ENCODE measurements at places on chromosomes 6 and 20.
A peak's percentile ranks its signal among the peaks of the same experiment; 100 is the strongest.

GRCh38 chr6:149484733-149485700 lies at the start of gene ZC3H12D:
Gene ZC3H12D (minus strand): TSS chr6:149485014. CDS start chr6:149474543, 10,471 bp downstream.
- peak; percentile 36 for DNase-seq

DNA sequence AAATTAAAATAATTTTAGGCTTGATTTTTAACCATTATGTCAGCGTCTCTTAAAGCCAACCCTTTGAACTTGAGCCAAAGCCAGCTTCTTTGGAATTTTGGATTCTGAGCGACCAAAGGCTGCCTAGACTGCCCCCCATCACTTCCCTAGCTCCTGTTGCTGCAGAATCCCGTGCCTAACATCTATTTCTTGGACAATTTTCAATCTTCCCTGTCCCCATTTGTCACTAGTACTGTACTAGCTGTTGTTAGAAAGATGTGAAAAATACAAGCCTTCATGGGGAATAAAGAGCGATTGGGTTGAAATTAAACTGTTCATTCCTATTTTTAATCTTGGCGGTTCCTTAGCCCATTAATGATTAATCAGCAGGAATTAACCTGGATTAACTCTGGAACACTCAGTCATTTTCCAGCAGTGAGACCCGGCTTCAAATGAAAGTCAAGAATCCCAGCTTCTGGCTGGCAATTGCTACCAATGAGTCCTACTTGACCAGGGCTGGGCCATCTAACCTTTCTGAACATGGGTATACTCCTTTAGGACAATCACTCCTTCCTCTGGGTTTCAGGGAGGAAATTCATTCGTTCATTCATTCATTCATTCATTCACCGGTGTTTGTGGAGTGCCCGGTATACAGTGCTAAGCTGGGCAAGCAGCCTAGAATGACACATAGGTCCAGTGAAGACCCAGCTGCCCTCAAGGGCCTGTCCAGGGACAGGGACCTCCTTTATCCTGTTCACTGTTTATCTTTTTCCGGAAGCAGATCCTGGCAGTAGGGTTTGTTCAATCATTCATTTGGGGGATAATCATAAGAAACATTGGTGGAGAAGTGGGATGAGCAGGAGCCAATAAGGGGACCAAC lies 1.4 kb upstream of the RRBP1 start:
- no peak for DNase-seq

DNA sequence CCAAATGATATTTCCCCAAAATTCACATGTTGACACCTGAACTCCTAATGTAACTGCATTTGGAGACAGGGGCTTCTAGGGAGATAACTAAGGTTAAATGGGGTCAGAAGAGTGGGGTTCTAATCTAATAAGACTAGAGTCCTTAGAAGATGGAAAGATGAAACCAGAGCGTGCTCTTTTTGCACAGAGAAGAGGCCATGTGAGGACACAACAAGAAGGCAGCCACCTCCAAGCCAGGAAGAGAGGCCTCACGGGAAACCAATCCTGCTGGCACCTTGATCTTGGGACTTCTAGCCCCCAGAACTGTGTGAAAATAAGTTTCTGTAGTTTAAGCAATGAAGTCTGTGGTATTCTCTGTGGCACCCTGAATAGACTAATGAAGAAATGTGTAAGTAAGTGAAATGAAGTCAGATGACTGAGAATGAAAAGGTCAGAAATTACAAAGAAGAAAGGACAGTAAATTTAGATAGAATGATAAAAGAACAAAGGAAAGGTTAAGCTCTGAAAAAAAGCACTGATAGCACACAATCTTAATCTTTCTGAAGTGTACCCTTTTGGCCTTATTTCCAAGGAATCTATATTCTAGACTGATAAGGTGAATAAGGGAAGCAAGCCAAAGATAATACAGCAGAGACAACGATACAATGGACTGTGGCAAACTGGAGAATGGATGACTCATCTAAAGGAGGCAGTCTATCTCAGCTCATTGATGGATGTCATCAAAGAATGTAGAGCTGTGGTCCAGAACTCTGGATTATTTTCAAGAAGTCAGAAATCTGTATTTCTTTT lies 110.4 kb downstream of the MYB start:
- DNase-seq, result no peak

DNA sequence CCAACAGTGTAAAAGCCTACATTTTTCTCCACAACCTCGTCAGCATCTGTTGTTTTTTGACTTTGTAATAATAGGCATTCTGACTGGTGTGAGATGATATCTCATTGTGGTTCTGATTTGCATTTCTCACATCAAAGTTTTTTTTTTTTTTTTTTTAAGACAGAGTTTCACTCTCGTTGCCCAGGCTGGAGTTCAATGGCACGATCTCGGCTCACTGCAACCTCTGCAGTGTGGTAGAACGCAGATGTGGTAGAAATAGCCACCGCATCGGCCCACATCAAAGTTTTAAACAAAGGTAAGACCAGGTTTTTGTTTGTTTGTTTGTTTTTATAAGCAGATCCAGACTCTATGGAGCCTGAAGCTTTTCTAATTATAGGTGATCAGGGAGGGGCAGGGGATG lies 12.7 kb upstream of the PPP1R3G start:
- no peak for DNase-seq

DNA sequence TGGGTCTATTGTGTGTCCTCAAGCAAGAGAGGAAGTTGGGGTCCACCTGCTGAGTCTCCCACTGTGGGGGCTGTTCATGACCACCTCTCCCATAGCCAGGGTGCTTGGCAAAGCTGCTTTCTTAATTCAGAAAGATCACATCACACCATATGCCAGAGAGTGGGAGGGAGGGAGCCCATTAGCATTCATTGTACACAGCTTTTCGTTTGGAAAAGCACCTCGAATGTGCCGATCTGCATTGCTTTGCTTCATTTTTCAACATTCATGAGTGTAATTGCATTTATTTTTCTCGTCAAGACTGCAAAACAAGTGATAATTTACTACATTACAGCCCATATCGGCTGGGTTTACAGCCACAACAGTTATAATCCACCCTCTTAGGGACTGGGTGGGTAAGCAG lies 327.3 kb downstream of the PTPRT start:
- no peak for DNase-seq

DNA sequence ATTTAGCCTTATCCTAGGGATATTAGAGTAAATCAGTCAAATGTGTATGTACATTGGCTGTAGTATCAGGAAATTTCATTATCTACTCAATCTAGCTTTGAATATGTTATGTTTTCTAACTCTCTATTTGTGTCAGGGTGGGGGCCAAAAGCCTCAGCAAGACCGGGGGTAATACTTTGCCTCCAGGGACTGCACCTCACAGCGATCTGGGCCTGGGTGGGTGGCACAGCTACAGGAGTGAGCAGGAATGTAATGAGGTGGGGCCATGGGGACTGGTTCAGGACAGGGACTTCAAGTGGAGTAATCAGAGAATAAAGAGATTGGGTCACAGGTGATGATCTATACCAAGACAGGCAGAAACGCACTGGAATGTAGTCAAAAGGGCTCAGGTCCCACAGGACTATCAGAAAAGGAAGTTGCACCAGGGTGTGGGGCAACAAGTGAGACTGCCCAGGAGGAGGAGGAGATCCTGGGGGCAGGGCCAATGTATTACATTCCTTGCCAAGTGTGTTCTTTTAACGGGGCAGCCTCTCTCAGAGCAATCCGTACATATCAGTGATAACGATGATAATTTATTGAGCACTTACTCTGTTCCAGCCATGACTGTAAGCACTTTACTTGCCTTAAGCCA lies 54.0 kb downstream of the PIGU start:
- DNase-seq, result no peak

GRCh38 chr6:109450801-109451200 lies 4.8 kb downstream of the MICAL1 start:
- no peak for DNase-seq

DNA sequence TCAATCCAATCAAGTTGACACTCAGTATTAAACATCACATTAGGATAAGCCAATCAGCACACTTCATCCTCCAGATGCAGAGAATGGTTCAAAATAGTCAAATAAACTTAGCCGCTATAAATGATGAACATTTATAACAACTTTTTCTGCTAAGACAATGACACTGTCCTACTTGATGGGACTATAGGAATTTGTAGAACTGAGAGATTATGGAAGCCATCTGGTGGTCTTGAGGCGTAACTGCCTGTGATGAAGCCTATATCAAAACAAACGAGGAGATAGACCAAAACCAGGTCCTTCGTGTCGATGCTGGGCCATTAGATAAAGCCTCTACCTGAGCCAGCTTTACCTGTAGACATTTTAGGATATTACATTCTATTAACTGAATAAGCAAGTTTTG lies 631.1 kb downstream of the COL12A1 start:
- DNase-seq, result peak; percentile 18

DNA sequence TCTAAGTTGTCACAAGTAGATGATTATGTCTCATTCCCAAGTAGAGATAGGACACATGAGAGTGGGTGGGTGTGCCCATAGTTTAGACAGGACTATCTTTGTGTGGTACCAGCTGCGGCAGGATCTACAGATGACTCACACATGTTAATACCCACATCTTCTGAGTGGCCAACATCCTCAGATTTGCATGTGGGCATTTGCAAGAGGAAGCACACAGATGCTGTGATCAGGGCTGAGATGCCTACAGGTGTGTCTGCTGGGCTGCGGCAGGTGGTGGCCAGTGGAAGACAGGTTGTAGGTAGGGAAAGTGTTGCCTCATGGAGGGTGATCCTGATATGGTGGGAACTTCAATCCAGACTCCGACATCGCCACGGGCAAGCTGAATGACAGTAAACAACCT lies 50.8 kb downstream of the UTRN start:
- DNase-seq, result peak; percentile 36

GRCh38 chr20:63531686-63532448 lies 5.3 kb downstream of the PTK6 start:
- DNase-seq, result no peak

GRCh38 chr6:81562169-81562568 lies 190.3 kb downstream of the TENT5A start:
- DNase-seq, result peak; percentile 16

GRCh38 chr6:89111933-89112332 lies 5.9 kb downstream of the SRSF12 start:
- DNase-seq, result no peak

DNA sequence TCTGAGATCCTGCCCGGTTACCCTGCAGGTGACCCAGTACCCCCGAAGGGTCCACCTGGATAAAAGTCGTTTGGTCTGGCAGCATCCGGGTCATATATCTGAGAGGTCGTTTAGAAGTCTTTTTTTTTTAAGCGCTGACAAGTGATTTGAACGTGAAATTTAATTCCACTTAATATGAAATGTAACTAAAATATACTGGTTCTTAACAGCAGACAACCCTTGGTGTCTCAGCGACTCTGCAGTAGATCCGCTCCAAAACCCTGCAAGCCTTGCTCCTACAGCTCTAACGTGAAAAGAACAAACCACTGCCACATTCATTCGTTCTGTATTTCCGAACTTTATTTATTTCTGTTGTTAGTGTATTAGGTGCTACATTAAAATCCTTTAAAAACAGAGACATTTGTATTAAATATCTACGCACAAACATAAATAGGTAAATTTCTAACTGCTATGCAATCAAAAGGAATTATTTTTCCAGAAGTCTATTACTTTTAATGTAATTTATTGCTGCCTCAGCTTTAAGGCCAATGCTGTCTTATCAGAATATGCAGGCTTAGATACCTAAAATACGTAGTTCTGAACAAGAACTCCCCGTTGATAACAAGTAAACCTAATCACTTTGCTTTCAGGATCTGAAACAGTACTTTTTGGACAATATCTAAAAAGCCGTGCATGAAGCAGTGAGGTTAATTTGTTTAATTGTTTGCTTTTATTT lies 33.5 kb upstream of the TCF21 start:
- no peak for DNase-seq

GRCh38 chr6:151695156-151695555 lies 112.3 kb upstream of the ESR1 start:
- DNase-seq, result no peak

- no peak for DNase-seq
Measured at GRCh38 chr20:14446446-14446845, 109.0 kb upstream of the FLRT3 start.

DNA sequence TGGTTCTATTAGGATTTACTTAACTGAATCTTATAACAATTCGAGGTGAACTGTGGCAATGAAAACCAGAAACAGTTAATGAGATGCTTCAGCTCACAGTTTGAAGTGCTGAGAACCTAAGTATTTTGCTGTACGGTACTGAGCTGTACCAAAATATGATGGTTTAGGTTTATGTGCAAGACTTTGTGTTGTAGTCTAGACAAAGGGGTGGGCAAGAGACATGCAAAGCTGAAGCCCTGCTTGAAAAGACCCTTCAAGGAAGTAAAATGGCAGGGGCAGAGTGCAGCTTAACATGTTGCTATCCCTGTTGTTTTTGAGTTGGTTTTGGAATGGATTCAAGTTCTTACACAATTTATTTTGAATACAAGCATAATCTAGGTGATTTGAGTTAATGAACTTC lies 54.0 kb downstream of the RNF182 start:
- no peak for DNase-seq

- peak; percentile 35 for DNase-seq
Measured at GRCh38 chr6:69936674-69937363, 70.5 kb downstream of the COL19A1 start.

DNA sequence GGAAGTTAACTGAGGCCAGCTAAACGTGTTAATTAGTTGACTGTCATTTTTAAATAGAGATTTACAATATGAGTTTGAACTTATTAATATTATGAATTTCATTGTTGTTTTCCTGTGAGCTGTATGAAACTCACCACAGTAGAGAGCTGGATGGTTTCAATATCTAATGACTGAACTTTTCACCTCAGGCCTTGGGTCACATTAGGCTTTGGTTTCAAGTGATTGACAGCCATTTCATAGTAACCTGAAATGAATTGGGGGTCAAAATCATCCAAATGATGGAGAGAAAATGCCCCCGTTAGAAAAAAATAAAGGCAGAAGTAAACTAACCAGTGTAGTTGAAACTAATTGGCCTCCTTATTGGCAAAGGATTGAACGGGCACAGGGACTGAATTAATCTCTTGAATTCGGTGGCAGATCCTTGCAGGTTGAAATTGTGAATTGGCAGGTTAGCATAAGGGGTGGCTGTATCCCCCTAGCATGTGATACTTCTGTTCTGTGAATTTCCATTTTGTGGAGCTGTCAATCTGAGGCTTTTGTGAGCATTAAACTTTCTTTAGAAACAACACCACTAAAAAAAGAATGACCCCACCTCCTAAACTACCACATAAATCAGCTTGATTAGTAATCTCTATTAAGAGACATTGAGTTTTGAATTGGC lies 155.1 kb upstream of the MMS22L start:
- no peak for DNase-seq

- DNase-seq, result no peak
Measured at GRCh38 chr6:3330199-3330598, 71.5 kb downstream of the PSMG4 start.

DNA sequence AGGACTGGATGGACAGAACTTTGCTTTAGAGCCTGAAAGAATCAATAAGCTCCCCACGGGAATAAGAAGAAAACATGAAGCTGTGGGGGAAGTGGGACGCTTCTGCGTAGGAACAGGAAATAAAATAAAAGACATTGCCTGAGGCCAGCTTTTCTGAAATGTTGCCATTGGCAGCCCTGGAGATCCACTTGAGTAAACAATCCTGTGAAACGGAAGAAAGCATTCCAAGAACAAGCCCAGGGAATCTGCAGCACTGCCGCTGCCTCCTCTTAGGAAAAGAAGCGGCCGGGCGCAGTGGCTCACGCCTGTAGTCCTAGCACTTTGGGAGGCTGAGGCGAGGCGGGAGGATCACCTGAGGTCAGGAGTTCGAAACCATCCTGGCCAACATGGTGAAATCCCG lies 182.3 kb upstream of the RALGAPA2 start:
- DNase-seq, result no peak

- DNase-seq, result no peak
Measured at GRCh38 chr6:105849746-105850145, 236.4 kb upstream of the PRDM1 start.

- DNase-seq, result no peak
Measured at GRCh38 chr6:15430186-15430585, 184.3 kb downstream of the JARID2 start.

All from Calu3 (cell line).